Pulmonary artery endothelial cell (primary cell): ENCODE measurements at places on chromosomes 3 and 15. TPM values are rescaled to one million over a fixed set of nuclear protein-coding genes. Genes with fewer than 3 reads are reported as not detected.

RBMS3 gene
- total RNA-seq = 49.5 and 56.3 TPM in 2 replicates

HRG gene
- not detected in 2 replicates for total RNA-seq

TRPM7 gene
- 23.4 and 31.8 TPM in 2 replicates for total RNA-seq

DNAJA4 gene
- total RNA-seq = 4.7 and 16.4 TPM in 2 replicates

B3GALNT1 gene
- total RNA-seq = 38.7 and 41.2 TPM in 2 replicates

CPN2 gene
- total RNA-seq = not detected in 2 replicates

ICE2 gene
- total RNA-seq = 34.2 and 47.0 TPM in 2 replicates

CAPN3 gene
- total RNA-seq = 0.21 and 0.26 TPM in 2 replicates

RTP3 gene
- total RNA-seq = 0.07 TPM in 1 of 2 replicates, not detected in the other

ADGRG7 gene
- total RNA-seq = not detected in 2 replicates

GOLGA6L25 gene
- not detected in 2 replicates for total RNA-seq

ZNF660 gene
- 0.59 and 2.4 TPM in 2 replicates for total RNA-seq

GALNT15 gene
- total RNA-seq = 18.8 and 97.1 TPM in 2 replicates

CCDC9B gene
- total RNA-seq = 17.0 and 25.1 TPM in 2 replicates

OXNAD1 gene
- total RNA-seq = 13.9 and 14.4 TPM in 2 replicates

PRICKLE2 gene
- 4.9 and 5.3 TPM in 2 replicates for total RNA-seq

RETNLB gene
- not detected in 2 replicates for total RNA-seq

UBAP1L gene
- 0.40 and 1.1 TPM in 2 replicates for total RNA-seq

CCDC80 gene
- total RNA-seq = 20.5 and 30.5 TPM in 2 replicates

C3orf20 gene
- total RNA-seq = not detected in 2 replicates

VPS13C gene
- 85.9 and 97.9 TPM in 2 replicates for total RNA-seq

GPR171 gene
- not detected in 2 replicates for total RNA-seq

APBA2 gene
- total RNA-seq = 42.1 and 44.5 TPM in 2 replicates

KNG1 gene
- not detected in 2 replicates for total RNA-seq

PRKCD gene
- total RNA-seq = 3.8 and 3.9 TPM in 2 replicates

TYRO3 gene
- total RNA-seq = 6.3 and 11.5 TPM in 2 replicates

IGSF11 gene
- total RNA-seq = not detected in 2 replicates

ASB14 gene
- under 0.01 TPM in 1 of 2 replicates, not detected in the other for total RNA-seq

ST8SIA2 gene
- total RNA-seq = not detected in 2 replicates
